ENCODE measurements at places on chromosomes 2 and 18.
A peak's percentile ranks its signal among the peaks of the same experiment; 100 is the strongest.

GRCh38 chr2:44135771-44136170, 32.9 kb upstream of the PPM1B start:
- DNase-seq = no peak

DNA sequence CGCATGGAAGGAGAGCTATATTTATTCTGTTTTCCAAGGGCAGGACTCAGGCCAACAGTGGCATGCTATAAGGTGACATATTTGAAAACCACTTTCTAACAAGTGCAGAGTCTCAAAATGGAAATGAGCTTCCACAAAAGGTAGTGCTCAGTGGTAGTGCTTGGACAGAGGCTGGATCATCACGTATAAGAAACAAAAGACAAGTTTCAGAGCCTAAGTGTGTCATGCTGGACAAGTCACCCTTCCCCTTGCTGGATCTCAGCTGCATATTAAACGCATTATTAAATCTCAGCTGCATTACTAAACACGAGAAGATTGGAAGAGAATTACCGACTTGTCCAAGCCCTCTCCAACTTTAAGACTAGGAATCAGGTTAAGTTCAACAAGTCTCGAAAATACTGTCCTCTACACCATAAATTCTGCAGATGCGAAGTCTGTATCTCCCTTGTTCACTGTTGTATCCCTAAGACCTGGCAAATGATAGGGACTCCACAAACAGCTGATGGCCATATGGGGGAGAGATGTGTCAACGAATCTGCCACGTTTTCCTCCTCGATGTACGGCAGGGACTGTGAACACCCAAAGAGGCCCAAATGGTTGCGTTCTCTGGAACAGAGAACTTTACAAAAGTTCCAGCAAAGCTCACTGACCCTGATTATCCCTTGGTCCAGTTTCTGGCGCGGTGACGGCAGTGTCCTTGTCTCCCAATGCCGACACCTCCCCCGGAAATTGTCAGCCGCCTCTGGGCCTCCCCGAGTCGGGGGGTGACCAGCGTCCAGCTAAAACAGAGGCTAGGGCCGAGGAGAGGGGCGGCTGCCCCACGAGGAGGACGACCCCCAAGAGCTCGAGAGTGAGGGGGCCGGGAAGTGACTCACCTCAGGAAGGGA, 611 bp downstream of the NOL10 start:
- peak; percentile 30 for DNase-seq

- DNase-seq = no peak
Measured at GRCh38 chr2:213234641-213235040, 49.6 kb upstream of the SPAG16 start.

DNA sequence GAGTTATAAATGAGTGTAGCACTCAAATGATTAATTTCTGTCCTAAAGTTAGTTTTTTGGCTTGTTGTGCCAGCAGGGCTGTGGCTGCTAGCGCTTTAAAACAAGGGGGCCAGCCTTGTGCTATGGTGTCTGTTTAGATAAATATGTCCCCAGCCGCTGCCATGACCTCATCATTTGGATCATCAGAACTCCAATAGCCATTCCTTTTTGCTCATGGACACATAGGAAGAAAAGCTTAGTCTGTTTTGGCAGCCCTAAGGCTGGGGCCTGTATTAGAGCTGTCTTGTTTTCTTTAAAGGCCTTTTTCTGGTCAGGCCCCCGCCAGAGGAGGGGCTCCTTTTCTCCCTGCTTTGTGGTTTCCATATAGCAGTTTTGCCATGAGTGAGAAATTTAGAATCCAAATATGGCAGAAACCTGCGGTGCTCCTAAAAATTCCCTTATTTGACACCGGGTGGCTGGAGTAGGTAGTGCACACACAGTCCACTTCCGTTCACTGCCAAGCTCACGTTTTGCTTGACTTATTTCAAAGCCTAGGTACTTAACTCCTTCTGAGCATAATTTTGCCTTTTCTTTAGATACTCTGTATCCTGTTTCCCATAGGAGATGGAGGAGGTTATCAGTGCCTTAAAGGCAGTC, 60.4 kb upstream of the SLC35G4 start:
- no peak for DNase-seq

GRCh38 chr2:52821631-52822030, 946.0 kb upstream of the CHAC2 start:
- no peak for DNase-seq

DNA sequence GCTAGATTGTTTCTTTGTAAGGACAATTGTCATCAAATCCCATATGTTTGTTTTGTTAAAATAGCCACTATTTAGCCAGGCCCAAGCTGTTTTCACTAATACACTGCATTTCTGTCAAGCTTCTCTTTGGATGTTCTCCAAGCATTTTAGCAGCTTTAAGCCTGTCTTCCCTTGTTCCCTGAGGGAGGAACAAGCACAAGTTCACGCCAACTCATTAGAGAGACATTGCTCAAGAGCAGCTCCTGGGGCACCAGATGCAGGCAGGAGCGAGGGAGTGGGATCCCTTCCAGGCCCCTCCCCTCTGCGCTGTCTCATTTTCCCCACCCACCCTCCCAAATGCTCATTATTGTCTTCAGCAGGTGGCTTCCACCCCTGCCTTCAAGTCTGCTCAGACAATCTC, 32.6 kb upstream of the PPP3R1 start:
- no peak for DNase-seq

DNA sequence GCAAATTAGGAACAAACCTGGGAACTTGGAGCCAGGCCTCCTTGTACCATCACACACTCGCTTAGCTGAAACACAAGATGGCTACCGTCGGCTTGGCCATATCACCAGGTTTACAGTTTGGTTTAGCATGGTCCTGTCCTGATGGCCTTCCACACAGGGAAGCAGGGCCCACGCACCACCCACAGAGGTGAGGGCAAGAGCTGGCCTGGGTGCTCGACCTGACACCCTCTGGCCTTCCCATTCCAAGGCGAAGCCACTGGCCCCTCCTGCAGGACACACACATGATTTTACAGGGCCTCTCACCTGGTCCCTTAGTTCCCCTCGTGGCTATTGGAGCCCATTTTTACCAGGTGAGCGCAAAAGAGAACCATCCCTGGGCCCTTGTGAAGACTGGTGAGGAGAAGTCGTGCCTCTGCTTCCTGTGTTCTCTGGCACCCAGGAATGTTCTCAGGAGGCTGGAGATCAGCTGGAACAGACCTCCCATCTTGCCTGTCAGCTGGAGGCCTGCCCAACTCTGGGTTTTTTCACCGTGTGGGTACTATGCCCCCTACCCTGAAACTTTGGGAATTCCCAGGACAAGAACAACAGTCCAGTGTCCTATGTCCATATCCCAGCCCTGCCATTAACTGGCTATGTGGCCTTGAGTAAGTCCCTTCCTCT, 53.0 kb upstream of the FOSL2 start:
- DNase-seq = no peak

Data from GM12891 (cell line).